Stimulated activated CD4-positive, alpha-beta T cell treated with anti-CD3 and anti-CD28 coated beads, TNF-alpha, amount 100 ng/mL, for 1 hour (primary cell): ENCODE measurements at places on chromosomes 1 and 21.

DNA sequence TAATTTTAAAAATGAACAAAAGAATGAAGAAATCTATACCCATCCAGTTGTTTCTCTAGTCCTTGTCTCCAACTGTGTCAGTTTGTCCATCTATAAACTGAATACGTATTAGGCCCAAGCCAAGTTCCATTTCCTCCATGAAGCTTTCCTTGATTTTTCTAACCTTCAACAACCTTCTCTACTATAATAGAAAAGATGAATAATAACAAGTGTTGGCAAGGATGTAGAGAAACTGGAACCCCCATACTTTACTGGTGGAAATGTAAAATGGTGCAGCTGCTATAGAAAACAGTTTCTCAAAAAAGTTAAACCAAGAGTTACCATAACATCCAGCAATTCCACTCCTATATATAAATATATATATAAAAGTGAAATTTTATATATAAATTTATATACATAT, 10.6 kb downstream of the KIAA0319L start:
- DNase-seq, result no peak

DNA sequence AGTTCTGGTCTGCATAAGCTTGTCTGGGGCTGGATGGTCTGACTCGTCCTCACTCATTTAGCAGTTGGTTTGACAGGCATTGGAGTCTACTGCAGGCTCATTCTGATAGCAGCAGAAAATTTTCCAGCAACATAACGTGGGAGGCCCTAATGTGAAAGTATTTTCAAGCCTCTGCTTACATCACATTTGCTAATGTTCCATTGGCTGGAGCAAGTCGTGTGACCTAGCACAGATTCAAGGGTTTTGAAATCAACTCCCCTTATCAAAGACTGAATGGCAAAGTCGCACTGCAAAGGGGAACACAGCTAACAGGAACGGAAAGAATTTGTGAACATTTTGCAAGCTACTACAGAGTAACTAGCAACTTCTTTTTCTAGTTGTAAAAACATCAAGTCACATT, 2.3 kb upstream of the USH2A start:
- no peak for DNase-seq

- no peak for DNase-seq
Observed at GRCh38 chr21:44299458-44300261, at the start of gene PFKL. TSS of gene PFKL (plus strand) at chr21:44300053. CDS start at chr21:44300106, 53 bp downstream.

DNA sequence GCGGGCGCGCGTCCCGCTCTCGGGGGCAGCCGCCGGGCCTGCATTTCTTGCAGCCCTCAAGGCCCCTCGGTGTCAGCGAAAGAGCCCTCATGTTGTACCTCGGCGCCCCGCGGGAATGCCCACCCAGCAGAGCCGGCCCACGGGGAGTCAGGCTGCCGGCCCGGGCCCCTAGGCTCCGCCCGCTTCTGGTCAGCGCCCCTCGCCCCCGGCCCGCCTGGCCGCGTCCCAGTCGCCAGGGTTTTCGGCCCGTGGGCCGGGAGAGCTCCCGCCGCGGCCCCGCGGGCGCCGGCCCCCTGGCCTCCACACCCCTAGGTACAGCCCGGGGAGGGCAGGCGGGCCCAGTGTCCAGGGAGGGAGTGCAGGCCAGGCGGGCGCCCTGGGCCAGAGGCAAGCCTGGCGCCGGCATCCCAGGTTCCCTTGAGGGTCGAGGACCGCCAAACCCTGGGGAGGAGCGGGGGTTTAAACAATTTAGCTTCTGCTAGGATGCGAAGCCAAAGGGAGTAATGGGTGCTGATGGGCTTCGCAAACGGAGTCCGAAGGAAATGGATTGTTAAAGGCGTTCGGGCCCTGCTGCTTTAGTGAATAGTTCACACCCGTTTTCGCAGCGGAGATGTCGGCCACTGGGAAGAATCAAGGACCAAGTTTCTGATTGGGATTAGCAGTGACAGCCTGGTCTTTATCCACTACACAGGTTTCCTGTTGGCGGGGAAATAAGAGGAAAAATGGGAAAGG, 486 bp upstream of the KCNA3 start:
- DNase-seq, result no peak

DNA sequence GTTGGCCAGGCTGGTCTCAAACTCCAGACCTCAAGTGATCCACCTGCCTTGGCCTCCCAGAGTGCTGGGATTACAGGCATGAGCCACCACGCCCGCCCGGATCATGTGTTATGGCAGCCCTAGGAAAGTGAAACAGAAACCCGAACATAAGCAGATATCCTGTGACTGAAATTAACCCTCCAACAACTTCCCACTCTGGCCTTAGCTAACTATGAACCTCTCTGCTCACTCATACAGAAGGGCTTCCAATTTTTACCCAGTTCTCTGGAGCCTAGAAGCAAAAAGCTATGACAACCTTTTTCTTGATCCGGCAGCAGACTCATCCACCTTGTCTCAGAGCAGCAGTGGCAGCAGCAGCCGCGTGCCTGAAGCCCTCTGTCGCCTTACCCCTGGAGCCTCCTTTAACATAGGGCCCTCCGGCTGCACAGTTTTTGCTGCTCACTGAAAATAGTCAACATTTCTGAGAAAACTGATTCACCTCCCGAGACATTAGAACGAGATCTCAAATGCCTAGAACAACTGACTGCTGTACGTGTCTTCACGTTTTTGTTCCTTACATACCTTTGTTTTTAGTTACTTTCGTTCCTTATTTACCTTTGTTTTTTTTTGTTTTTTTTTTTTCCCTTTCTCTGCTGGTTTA, 9.3 kb downstream of the CBR1 start:
- DNase-seq, result no peak

GRCh38 chr1:180387413-180387812, 115.0 kb downstream of the ACBD6 start:
- DNase-seq, result no peak

GRCh38 chr21:27421654-27422053, 454.8 kb upstream of the ADAMTS5 start:
- DNase-seq, result no peak

- no peak for DNase-seq
Observed at GRCh38 chr1:164720440-164721227, 161.7 kb downstream of the PBX1 start.

GRCh38 chr1:181347495-181348390, 135.6 kb upstream of the CACNA1E start:
- no peak for DNase-seq
